ENCODE measurements at places on chromosomes 3 and 15.

GRCh38 chr3:4765212-4765611 lies 214.0 kb upstream of the BHLHE40 start:
- no peak for DNase-seq

- no peak for DNase-seq
Measured at GRCh38 chr3:21826416-21826815, 75.4 kb upstream of the ZNF385D start.

GRCh38 chr3:192841428-192841827 lies 76.2 kb downstream of the MB21D2 start:
- DNase-seq: no peak

GRCh38 chr3:101212730-101213129 lies 107.6 kb downstream of the IMPG2 start:
- no peak for DNase-seq

DNA sequence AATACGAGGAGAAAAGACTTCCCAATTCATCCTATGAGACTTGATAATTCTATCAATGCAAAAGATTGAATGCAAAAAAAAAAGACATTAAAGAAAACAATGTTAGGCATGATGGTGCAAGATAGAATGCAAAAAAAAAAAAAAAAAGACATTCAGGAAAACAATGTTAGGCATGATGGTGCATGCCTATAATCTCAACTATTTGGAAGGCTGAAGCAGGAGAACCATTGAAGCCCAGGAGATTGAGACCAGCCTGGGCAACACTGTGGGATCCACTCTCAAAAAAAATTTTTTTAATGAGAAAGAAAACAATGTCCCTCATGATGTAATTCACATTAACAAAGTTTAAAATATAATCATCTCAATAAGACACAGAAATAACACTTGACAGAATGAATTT lies 75.9 kb downstream of the MYO9A start:
- no peak for DNase-seq

GRCh38 chr15:66508293-66508883 lies 3.3 kb downstream of the ZWILCH start:
- no peak for DNase-seq

DNA sequence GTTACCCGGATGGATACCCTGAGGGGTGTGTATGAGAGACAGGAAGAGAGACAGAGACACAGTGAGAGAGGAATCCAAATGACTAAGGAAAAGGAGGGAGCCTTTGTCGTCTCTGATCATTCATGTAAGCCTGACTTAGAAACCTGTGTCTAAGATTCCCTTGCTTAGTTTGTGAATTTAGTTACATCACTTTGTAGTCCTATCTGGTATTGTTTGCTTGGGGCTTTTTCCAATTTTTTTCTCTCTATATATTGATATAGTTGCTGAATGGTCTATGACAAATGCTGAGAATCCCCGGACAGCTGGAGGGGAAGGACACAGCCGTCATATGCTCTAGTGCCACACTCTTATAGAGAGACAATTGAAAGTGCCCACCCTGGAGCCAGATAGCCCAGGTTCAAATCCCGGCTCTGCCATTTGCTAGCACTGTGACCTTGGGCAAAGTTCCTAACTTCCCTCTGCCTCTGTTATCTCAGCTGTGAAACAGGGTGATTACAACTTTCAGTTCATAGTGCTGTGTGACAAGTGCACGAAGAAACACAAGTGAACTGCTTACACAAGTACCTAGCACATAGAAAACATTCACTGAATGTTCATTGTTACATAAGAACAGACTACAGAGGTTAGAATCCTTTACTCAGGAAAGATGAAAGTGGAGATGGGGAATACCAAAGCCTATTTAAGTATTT lies 6.0 kb downstream of the SLC24A5 start:
- no peak for DNase-seq

- DNase-seq: no peak
Measured at GRCh38 chr3:55661141-55661540, 174.0 kb upstream of the WNT5A start.

GRCh38 chr3:126132751-126133511 lies 47.5 kb downstream of the ALDH1L1 start:
- DNase-seq: no peak

- DNase-seq: no peak
Measured at GRCh38 chr3:155179966-155180757, 100.0 kb downstream of the MME start.

GRCh38 chr15:20340331-20340811 lies 201.2 kb downstream of the GOLGA6L6 start:
- peak; percentile 51 for DNase-seq
